Activated T-helper 1 cell treated with Interleukin-2 at 50 U/mL for 16 hours (primary cell): ENCODE measurements at places on chromosomes 3 and 15.

DNA sequence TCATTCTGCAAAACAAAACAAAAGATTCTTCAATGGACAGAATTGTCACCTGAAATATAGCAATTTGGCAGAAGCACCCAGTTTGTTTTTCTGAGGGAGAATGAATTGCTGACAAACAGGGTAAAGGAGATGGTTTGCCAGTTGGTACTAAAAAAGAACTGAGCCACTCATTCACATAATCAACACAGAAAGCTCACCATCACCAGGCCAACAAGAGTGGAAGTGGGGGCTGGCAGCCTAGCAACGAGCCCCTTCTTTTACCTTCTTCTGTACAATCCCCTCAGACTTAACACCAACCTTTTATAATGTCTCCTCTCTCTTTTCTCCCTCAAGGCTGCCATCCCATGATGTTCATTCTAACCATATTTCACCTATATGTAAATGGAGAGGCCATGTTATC lies 5.9 kb downstream of the TOP2B start:
- no peak for DNase-seq

GRCh38 chr3:21292971-21293370 lies 458.0 kb downstream of the ZNF385D start:
- no peak for DNase-seq

DNA sequence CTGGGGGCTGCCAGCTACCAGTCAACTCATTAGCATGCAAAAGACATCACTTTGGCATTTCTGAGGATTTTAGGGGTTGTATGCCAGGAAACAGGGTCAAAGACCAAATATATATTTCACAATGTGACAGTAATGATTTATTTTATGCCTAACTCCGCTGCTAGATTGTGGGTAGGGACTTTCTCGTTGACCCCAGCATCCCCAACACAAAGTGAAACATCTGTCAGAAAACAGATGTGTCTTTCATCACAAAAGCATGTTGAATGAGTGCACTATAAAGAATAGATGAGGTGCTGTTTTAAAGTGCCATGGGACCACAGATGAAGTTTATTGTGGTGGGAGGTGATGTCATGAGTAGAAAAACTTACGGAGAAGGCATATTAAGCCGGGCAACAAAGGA lies 59.7 kb downstream of the ITPR1 start:
- no peak for DNase-seq

DNA sequence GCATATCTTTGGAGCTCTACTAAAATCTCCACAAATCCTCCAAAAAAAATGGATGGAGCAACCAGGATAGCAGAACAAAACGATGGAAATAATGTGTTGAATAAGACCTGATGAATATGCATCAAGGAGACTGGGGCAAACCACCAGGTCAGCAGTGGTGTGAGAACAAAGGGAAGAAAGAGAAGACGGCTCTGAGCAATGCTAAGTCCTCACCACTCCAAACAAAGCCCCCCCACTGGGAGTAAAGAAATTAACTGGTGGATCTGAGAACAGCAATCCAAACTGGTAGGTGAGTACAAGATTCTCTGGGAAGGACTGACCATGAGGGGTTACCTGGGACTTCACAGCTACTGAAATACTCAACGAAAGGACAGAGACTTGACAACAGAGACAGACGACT lies 977.3 kb downstream of the TBL1XR1 start:
- DNase-seq, result no peak

GRCh38 chr3:50275996-50276761 lies 2.7 kb upstream of the LSMEM2 start:
- DNase-seq, result no peak

GRCh38 chr3:52002748-52003147 lies 7.1 kb upstream of the RPL29 start:
- DNase-seq, result no peak
